ENCODE measurements at places on chromosomes 13 and 19.

GRCh38 chr13:71663431-71663830 is 203.6 kb downstream of the DACH1 start:
- DNase-seq, result no peak

DNA sequence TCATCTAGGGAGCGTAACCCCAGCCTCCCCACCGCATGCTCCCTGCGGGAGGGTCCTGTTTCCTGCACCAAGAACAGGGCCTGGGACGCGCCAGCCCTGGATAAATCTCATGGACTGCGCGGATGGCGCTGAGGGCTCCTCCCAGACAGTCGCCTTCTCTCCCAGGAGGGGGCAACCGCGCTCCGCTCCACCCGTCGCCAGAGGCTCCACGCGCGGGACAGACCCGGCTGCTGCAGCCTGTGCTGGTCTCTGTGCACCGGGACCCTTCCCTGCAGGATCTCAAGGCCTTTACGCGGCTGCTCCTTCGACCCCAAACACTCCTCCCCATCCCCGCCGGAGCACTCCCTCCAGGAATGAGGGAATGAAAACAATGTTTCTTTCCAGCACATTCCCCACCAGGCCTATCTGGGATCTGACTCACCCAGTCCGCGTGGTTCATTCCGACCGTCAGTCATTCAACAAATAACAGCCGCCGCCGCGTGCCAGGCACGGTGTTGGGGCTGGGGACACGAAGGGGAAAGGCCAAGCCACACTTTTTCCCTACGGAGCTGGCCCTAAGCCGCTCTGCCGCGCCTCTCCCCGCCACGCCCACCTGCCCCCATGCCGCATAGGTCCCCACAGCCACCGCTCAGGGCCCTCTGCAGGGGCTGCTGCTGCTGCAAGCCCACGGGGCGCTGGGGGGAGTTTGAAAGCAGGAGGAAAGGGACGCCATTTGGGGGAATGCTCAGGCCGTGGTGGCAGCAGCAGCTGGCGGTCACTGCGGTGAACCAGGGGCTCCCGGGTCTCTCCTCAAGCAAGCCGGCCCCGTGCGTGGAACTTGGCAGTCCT is 6.0 kb downstream of the PNMA8B start:
- peak; percentile 74 for DNase-seq

- DNase-seq, result peak; percentile 44
Observed at GRCh38 chr13:36344886-36345437, 1.2 kb downstream of the SPART start.

GRCh38 chr19:7661744-7662538 is 6.9 kb upstream of the RETN start:
- no peak for DNase-seq

GRCh38 chr13:43293986-43294385 is 270.6 kb downstream of the DNAJC15 start:
- no peak for DNase-seq

GRCh38 chr13:112889351-112890290 is 79.4 kb upstream of the MCF2L start:
- DNase-seq, result no peak

DNA sequence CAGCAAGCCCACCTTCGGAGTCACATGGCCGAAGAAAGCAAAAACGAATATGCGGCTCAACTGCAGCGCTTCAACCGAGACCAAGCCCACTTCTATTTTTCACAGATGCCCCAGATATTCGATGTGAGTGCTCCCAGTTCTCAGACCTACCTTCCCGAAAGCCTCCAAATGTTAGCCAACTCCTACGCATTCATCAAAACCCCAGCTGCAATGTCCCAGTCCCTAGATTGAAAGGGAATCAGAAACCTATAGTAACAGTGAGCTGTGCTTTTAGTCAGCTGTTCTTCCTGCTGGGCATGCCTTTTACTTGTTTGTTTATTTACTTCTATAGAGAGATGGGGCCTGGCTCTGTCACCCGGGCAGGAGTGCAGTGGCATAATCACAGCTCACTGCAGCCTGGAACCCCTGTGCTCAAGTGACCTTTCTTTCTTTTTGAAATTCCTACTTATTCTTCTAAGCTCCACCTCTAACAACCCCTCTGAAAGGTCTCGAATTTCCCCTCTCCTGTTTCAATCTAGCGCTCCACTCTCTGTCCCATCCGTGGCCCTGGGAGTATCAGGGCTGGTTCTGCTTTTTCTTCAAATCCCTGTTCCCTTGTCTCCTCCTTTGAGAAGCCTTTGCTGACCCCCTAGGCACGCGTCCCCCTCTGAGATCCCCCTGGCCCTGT is 4.4 kb downstream of the TRIP10 start:
- no peak for DNase-seq

DNA sequence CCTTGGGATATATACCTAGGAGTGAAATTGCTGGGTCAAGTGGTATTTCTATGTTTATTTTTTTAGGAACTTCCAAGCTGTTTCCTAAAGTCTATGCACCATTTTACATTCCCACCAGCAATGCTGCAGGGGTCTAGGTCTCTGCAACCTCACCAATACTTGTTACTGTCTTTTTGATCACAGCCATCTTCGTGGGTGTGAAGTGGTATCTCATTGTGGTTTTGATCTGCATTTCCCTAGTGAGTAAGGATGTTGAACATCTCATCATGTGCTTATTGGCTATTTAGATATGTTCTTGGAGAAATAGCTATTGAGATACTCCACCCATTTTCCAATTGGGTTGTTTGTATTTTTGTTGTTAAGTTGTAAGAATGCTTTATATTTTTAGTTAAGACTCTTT is 2.7 kb downstream of the OR10H2 start:
- no peak for DNase-seq

DNA sequence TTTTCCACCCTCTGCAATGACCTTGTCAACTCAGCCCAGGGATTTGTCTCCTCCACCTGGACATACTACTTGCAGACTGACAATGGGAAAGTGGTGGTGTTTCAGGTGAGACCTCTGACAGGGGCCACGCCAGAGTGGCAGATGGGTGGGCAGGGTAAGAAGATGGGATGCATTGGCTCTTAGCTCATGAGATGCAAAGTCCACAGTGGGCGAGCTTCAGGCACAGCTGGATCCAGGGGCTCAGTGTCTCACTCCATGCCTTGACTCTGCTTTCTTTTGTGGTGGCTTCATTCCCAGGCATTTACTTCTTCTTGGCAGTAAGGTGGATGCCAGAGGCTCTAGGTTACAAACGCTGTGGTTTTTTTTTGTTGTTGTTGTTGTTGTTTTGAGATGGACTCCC is 3.4 kb downstream of the TMEM59L start:
- DNase-seq, result no peak

- no peak for DNase-seq
Observed at GRCh38 chr19:4682417-4683200, 12.5 kb upstream of the MYDGF start.

DNA sequence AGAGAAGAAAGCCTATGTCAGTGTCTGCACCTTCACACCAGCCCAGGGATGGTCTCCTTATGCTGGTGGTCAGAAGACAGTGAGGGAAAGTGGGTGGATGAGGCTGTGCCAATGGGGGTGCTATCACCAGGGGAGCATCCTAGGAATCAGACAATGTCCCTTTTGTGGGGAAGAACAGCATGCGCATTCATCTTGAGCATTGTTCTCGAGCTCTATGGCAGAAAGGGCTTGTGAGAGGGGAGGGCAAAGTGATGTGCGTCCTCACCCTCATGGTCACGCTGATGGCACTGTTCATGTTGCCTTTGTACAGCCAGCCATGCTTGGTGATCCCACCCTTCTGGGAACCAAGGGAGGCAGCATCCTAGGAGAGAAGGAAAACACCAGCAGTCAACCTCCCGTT is 56.1 kb downstream of the DOCK9 start:
- no peak for DNase-seq

- peak; percentile 95 for DNase-seq
Observed at GRCh38 chr19:38210458-38210987, 13.5 kb downstream of the DPF1 start.

GRCh38 chr13:44422755-44423643 is 49.4 kb downstream of the SERP2 start:
- DNase-seq, result peak; percentile 50

DNA sequence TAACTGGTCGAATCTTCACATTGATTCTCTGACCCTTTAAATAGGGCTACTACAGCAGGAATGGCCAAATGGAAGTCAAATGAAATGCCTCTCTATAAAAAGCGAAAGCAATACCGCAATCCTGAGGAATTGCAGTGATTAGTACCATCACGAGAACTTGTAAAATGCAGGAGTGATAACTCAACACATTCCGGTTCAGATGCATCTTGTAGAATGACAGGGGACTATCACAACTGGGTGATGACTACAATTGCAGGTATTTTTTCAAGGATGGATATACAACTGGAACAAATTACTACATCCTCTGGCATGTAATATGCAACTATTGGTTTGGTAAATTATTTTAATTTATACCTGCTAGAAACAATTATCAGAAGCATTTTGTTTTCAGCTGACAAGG is 140.4 kb downstream of the PCDH20 start:
- no peak for DNase-seq

- peak; percentile 86 for DNase-seq
Observed at GRCh38 chr13:107864543-107865317, 350.6 kb downstream of the LIG4 start.

GRCh38 chr13:78700121-78700910 is 41.4 kb upstream of the OBI1 start:
- no peak for DNase-seq

DNA sequence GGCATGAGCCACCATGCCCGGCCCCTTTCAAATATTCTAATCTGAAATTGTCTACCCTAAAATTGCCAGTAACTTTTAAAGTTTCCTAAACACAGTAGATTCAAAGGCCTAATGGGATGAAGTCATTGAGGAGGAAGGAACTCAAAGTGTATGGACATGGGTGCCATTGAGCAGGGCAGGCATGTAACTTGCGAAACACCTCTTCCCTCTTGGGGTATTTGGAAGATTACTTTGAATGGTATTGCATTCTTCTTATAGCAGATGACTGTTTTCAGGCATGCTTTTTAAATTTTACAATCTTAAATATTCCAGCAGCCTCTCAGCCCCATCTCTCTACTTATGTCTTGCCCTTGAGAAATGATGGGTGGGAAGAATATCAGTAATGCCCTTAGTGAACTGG is 21.0 kb downstream of the TM9SF2 start:
- no peak for DNase-seq

- DNase-seq, result peak; percentile 31
Observed at GRCh38 chr19:14471436-14472187, 3.5 kb downstream of the PTGER1 start.

GRCh38 chr19:55145232-55145631 is 3.8 kb downstream of the TNNT1 start:
- DNase-seq, result no peak

All from stomach (tissue), 19 donors.